ENCODE measurements at places on chromosomes 2 and 18.

DNA sequence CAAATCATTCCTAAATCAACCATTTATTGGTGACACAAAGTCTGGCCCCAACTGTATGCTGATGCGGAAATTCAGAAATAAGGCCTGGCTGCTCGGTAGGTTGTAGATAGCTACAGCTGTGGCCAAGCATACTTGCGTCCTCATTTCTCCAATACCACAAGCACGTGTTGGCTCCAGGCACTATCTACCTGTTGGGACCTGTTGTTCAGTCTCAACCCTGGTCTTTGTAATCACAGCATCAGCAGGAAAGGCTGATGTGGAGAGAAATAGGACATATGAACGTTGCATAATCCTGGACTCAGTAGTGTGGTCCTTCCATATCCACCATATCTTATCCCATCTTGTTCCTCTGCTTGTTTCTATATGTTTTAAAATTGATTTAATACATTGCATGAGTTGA lies 212.6 kb downstream of the PMAIP1 start:
- no peak for DNase-seq

DNA sequence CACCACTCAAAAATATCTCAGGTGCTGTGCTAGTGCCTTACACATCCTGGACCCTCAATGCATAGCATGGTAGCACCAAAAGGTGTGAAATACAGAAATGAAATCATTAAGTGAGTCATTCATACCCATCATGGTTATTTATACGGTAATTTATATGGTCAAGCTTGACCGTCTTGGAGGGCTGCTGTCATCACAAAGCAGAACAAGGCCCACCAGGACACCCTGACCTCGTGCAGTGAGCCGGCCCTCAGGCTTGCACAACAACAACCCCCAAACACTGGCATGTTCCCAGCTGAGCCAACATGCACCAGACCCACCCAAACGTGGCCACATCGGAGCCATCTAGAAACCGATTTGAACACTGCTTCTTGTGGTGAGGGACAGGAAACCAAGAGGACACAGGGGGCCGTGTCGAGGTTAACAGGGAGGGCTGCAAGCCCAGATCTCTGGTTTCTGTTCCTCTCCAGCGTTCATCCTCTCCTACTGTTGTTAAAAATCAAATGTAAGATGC lies 378.5 kb upstream of the ID2 start:
- no peak for DNase-seq

GRCh38 chr2:144505245-144505831 lies 14.6 kb downstream of the ZEB2 start:
- no peak for DNase-seq

DNA sequence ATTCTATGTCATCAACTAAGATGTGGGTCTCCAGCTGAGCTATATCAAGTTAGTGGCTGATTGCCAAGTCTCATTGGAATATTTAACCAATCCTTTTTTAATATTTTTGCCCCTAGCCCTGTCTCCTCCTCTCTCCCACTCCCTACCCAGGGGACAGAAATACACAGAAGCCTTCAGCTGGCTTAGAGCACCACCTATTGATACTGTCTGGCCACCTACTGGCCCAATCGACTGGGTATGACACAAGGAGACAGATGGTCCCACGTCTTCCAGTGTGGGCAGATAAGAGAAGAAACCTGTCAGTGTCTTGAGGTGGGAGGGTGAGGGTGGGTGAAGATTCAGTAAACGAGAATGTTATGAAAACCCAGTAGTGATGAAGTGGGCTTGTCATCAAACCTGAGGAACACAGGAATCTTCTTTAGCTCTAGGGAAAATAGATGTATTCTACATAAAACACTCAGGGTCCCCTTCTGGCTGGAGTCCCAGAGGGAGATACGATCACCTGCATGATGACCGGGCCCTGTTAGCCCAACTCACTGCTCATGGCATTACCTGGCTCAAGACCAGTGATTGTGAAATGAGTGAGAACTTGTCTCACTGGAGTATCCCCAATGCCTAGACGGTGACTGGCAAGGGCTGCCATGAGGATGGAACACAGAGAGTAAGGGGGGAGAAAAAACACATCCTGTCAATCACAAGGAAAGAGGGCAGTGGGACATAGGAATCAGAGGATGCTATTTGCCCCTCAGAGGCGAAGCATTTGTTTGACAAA lies 26.7 kb downstream of the POLR1A start:
- DNase-seq = peak; percentile 37

- no peak for DNase-seq
These were observed 1.1 kb upstream of the KDM3A start for GRCh38 chr2:86439879-86440630.

DNA sequence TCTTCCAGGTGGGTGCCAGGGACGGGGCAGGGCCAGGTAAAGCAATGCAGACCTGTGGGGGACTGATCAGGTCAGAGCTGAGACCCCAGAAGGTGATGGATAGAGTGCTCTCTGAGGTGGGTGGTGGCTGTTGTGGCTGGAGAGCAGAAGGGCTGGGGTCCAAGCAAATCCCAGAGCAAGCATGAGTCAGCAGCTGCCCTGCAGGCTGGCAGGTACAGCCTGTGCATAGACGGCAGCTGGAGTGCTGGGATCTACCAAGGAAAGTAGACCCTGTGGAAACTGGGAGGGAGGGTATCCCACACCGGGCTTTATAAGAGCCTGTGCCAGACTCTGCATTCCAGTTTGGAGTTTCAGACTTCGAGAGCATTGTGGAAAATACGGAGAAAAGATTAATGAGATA lies 663 bp downstream of the TRIM54 start:
- DNase-seq = peak; percentile 39

DNA sequence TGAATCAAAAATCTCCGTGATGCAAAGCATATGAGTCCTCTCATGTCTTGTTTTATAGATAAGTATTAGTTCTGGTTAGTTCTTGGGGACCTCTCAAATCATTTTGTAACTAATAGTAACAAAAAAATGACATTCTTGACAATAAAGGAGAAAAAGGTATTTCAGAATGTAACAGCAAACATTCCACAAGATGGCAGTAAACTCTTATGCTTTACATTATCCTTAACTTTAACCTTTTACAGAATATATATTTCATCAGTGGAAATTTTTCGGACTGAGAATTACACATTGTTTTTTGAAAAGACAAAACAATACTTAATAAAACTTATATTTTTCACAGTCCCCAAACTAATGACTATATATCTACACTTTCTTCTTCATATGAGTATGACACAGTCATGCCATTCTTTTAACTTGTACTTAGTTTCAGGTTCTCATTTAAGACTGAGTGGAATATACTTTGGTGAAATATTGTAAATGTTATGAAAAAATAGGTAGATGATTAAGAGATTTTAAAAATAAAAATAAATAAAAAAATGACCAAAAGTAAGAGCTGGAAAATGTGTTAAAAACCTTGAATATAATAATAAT lies 142.9 kb upstream of the NXPH2 start:
- peak; percentile 26 for DNase-seq

- DNase-seq = no peak
These were observed 64.4 kb upstream of the FOSL2 start for GRCh38 chr2:28327956-28328922.

- DNase-seq = no peak
These were observed 70.6 kb downstream of the SH3YL1 start for GRCh38 chr2:193141-193671.

DNA sequence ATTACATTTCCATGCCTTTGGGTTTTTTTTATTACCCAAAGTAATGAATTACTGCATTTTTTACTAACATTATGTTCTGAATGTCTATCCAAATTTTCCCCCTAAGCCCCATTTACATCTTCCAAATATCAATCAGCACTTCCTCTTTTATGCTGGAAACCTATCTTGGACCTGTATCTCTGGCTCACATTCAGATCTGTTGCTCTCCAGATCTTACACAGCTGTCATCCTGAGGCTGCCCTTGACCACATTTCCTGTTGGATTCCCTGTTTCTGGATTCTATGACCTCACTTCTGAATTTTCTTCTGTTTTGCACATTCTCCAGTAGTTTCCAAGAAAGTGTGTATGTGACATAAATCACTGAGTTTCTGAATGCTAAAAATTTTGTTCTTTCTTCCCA lies 146.7 kb downstream of the PDE1A start:
- DNase-seq = no peak

DNA sequence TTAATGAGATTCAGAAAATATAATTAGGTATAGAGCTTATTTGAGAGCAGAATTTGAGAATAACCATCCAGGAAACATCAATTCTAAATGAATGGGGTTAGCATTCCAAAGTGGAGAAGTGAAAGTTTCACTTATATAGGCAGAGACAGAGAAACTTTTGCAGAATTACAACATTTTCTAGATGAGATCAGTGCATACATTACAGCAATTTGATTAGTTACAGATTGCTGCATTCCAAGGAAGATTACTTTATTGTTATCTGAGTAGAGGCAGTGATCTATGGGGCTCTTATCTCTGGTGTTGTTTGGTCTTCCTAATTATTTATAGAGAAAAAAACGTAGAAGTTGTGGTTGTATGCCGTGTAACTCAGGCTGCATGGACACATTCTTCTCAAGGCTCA lies 373.8 kb upstream of the SYT4 start:
- no peak for DNase-seq

- DNase-seq = no peak
These were observed 1.7 kb downstream of the TRAF3IP1 start for GRCh38 chr2:238322001-238322411.

- DNase-seq = no peak
These were observed 78.5 kb downstream of the ACAA2 start for GRCh38 chr18:49734836-49735235.

- no peak for DNase-seq
These were observed 33.0 kb downstream of the KCTD18 start for GRCh38 chr2:200476836-200477235.

- no peak for DNase-seq
These were observed 147.0 kb downstream of the ESCO1 start for GRCh38 chr18:21453511-21453901.
